Activated CD8-positive, alpha-beta T cell treated with anti-CD3 and anti-CD28 coated beads for 36 hours (primary cell): ENCODE measurements at places on chromosomes 12 and 14. TPM values are rescaled to one million over a fixed set of nuclear protein-coding genes. Genes with fewer than 3 reads are reported as not detected.

- H3K36me3 ChIP-seq, result no peaks in the 10 kb centered on the region
- H3K4me1 ChIP-seq, result no peaks in the 10 kb centered on the region
- H3K27me3 ChIP-seq, result no peaks in the 10 kb centered on the region
- no peak overlapping the region for H3K4me3 ChIP-seq
- H3K27ac ChIP-seq, result no peak overlapping the region
Measured at GRCh38 chr14:47277703-47278102, 397.7 kb downstream of the MDGA2 start.

DNA sequence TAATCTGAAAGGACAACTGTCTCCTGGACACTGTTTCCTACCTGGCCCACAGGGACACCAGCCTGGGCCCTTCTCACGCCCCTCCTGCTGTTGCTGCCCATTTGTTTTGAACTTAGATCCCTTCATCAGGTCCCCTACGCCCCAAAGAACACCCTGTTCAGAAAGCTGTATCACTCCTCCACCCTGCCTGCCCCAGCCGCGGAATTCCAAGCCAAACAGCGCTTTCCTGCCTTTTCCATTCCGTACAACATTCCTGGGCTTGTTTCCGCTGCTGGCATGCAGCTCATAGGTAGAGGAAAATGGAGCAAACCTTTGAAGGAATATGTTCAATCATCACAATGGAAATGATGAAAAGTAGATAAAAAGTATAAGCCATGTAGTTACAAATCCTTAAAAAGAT, 12.8 kb upstream of the GSG1 start:
- no peak for DNase-seq
- H3K4me1 ChIP-seq, result no peaks in the 10 kb centered on the region
- H3K36me3 ChIP-seq, result no peaks in the 10 kb centered on the region
- no peak overlapping the region for H3K27ac ChIP-seq
- H3K4me3 ChIP-seq, result no peak overlapping the region

DNA sequence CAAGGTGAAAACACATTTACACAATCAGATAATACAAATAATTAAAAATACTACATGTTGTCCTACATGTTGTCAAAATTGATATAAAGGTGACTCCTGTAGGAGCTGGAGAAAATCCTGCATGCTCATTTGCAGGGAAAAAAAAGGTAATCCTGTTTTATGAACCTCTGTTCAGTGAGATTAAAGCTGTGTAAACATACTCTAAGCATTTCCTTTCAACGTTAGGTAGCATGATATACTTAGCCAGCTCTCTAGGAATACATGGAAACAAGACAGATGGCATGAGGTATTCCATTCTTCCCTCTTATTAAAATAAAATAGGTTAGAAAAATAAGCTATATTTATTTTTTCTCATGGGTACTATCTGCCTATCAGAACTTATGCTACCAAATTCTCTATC, 635.7 kb upstream of the FLRT2 start:
- H3K4me1 ChIP-seq, result no peaks in the 10 kb centered on the region
- DNase-seq, result no peak
- no peak overlapping the region for H3K27ac ChIP-seq
- H3K36me3 ChIP-seq, result no peaks in the 10 kb centered on the region

- no peak for DNase-seq
- H3K4me3 ChIP-seq, result no peak overlapping the region
- H3K27ac ChIP-seq, result no peak overlapping the region
- no peaks in the 10 kb centered on the region for H3K36me3 ChIP-seq
- H3K4me1 ChIP-seq, result no peaks in the 10 kb centered on the region
Measured at GRCh38 chr12:66662729-66663128, 16.1 kb downstream of the GRIP1 start.

DNA sequence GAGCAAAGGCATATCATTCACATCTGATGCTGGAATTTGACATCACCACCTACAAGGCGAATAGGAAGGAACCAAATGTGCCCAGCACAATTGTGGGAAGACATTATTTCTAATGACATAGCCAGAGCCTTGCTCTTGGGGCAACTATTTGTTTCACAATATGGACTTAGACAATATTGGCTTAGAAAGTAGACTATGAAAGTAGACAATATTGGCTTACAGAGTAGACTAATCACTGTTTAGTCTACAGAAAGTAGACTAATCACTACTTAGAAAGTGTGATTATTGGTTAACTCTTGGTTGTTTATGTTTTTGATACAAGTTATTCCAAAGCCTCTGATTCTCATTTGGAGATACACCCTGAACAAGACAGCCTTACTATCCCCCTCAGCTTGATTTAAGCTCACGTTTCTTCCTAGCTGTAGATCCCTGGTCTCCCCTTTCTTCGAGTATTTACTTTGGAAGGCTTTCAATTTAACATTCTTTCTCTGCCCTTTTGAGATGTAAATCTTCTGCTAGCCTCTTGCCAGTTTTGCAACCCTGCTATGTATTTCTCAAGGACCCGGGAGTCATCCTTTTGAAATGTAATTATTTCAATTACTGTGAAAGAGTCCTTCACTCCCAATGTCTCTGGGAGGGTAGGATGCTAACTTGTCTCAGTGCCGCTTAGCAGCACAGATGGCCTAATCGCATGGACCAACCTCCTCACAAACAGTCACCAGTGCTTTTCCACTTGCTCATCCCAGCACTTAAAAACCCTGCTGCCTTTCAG, 843.2 kb downstream of the GALC start:
- no peaks in the 10 kb centered on the region for H3K27me3 ChIP-seq
- H3K27ac ChIP-seq, result no peak overlapping the region
- H3K4me1 ChIP-seq, result no peaks in the 10 kb centered on the region
- H3K36me3 ChIP-seq, result no peaks in the 10 kb centered on the region
- no peak for DNase-seq

DNA sequence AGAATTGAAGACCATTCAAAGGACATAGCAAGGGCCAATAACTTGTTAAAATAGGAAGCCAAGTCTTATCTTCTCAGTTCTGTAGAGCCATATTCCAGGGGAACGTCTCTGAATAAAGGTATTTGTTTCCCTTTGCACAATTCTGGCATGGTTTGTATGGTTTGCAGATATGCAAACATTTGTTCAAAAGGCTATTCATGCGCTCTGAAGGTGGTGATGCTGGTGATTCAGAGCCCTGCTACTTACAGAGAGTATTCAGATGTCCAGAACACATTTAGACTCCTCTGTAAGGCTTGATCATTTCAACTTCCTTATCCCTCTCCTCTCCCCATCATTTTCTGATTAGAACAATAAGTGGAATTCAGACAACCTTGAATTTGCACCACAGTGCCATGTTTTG, 35.9 kb downstream of the SLC4A8 start:
- no peaks in the 10 kb centered on the region for H3K36me3 ChIP-seq
- no peaks in the 10 kb centered on the region for H3K4me1 ChIP-seq
- DNase-seq, result no peak
- no peak overlapping the region for H3K4me3 ChIP-seq

DNA sequence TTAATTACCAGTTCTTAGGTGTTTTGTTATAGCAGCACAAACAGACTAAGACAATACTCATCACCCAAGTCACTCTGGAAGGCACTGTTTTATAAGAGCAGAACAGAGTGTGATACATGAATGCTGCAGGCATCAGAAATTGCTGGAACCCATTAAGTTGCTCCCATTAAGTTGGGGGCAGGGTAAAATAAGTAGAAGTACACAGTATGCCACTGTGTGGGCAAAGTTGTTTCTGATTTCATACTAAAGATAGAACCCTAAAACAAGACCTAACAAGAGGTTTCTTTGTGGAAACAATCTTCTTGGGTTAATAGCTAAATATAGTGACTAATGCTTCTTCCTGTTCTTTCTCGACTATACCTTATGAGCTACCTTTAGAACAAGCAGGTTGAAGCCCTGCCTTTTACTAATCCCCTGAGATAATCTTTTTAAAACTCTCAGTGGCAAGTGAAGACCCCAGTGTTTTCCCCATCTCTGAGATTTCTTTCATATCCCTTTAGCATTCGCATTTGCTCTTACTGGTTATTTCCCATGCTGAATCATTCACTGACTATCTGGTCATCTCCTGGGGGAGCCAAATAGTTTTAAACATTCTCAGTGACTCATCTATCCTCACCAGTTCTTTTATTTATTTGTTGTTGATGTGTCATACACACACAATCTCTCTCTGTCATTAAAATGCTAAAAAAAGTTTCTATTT, 52.3 kb downstream of the SOCS2 start:
- no peak for DNase-seq
- peaks cover 7% of the 10 kb centered on the region for H3K4me1 ChIP-seq
- no peaks in the 10 kb centered on the region for H3K27me3 ChIP-seq
- H3K36me3 ChIP-seq, result no peaks in the 10 kb centered on the region
- H3K4me3 ChIP-seq, result no peak overlapping the region

GRCh38 chr14:96069421-96069820, 30.3 kb downstream of the C14orf132 start:
- H3K27me3 ChIP-seq, result peaks cover 7% of the 10 kb centered on the region
- no peaks in the 10 kb centered on the region for H3K4me1 ChIP-seq
- no peak overlapping the region for H3K27ac ChIP-seq
- H3K36me3 ChIP-seq, result no peaks in the 10 kb centered on the region

LHX5 gene
- total RNA-seq, result not detected

PLXNC1 gene
- total RNA-seq, result 8.8 TPM
